Stimulated activated CD8-positive, alpha-beta memory T cell treated with anti-CD3 and anti-CD28 coated beads, Interleukin-15, amount 100 ng/mL, for 24 hours (primary cell): ENCODE measurements at places on chromosomes 13 and 19.

- DNase-seq, result no peak
Observed at GRCh38 chr19:1315470-1316166, 29.9 kb downstream of the EFNA2 start.

DNA sequence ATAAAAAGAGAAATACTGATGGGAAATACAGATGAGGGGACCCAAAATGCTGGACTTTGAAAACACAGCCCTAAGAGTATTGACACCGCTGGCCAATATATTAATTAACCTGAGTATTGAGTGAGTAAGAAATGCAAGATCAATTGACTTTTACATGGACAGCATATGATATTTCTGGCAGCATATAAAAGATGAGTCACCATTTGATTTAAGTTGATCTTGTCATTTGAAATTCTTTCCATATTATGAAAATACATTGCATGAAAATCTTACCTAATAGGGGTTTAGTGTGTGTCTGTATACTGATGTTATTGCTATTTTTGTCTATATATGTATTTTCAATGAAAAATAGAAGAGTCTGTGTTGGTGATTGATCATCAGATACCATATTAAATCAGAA lies 619.6 kb downstream of the KCTD12 start:
- no peak for DNase-seq

DNA sequence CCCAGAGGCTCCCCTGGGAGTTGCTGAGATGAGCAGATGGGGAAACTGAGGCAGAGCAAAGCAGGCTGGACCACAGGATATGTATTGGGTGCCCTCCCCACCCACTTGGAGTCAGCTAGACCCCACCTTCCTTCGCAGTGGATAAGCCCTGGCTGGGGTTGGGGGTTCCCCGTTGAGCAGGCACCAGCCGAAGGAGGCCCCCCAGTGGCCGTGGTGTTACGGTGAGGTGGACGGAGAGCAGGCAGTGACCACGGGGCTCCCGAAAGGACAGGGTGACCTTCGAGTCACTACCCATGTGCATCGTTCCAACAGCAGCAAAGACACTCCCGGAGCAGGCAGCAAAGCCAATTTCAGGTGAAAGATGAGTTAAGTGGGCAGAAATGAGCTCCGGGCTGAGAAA lies 62.4 kb upstream of the ADGRE5 start:
- DNase-seq, result no peak

DNA sequence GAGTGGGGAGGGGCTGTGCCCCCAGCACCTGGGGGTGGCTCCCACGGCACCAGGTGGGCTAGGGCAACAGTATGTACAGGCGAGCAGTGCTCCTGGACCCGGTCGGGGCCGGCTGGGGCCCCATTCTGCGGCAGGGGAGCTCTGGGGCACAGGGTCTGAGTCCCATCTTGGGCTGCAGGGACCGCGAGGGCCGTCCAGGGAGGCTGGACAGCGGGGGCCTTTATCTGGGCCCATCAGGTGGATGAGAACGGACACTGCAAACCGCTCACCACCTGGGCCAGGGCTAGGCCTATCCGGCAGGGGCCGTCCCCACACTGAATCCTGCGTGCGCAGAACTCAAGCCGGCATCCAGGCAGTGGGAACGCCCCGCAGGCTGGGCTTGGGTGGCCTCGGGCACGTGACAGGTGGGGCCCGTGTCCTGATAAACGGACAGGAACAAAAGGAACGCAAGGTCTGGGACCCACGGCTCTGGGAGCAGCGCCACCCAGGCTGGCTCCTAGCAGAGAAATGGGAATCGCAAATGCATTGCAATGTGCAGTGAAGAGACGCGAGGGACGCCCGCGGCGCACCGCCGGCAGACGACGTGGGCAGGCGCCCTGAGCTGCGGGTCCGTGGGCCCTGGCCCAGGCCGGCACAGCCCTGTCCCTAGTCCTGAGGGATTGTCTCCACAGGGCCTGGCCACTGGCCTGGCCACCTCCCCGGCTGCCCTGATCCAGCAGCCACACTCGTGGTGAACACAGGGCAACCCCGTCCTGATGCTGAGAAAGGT lies 29.7 kb downstream of the BTBD2 start:
- DNase-seq, result no peak

DNA sequence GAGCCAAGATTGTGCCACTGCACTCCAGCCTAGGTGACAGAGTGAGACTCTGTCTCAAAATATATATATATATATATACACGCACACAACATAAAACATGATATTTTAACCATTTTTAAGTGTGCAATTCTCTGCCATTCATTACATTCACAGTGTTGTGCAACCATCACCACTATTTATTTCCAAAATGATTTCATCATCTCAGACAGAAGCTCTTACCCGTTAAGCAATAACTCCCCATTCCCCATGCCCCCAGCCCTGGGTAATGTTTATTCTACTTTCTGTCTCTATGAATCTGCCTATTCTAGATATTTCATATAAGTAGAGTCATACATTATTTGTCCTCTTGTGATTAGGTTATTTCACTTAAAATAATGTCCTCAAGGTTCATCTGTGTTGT lies 20.3 kb downstream of the WDR88 start:
- no peak for DNase-seq

DNA sequence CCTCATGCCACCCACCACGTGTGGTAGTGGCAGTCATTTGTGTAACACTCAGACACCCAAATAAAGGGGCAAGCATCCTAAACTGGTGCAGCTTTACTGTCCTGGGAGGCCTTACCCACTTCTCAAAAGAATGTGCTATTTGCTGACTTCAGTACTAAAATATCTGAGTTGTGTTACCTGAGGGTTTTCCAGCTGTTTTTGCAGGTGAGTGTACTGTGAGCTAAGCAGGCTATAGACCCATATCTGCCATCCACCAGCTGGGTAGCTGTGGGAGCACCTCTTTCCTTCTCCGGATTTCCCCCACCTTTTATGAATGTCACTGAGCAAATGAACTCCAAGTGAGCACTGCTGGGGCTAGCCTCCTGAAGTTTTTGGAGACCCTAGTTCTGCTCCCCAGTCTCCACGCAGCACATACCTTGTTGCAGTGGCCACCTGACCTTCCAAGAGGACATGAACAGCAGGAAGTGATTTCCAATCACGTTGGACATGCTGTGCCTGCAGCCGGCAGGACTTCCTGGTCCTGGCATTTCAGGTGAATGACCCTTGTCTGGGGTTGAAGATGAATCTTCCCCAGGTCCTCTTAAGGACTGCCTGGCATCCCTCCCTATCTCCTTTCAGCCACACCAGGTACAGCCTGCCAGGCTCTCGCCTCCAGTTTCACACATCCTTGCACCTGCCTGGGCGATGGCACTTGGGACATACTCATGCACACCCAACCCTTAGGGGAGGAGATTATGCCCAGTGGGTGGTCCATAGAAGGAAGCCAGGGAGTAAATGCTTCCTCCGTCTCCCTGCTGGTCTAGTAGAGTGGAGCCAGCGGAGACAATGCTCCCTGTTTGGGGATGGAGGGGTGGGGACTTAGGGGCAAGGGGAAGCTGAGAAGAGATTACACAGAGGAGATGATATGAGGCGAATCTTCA lies 109.5 kb upstream of the SPATA13 start:
- no peak for DNase-seq

DNA sequence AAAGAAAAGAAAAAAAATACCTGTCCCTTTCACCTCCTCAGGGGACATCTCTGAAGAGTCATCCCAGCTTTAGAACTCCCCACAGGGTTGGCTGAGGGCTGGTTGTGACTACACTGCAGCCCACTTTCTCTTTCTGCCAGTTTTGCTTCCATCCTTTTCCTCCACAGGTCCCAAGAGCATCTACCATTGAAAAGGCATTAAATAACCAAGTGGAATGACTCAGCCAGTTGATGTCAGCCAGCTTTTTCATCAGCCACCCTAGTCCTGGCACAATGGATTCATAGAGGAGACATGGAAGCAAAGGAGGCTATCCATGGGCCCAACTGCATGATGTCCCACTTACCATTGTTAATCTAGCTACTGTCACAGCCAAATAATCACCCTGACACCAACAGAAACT lies 9.2 kb upstream of the RCBTB1 start:
- no peak for DNase-seq

DNA sequence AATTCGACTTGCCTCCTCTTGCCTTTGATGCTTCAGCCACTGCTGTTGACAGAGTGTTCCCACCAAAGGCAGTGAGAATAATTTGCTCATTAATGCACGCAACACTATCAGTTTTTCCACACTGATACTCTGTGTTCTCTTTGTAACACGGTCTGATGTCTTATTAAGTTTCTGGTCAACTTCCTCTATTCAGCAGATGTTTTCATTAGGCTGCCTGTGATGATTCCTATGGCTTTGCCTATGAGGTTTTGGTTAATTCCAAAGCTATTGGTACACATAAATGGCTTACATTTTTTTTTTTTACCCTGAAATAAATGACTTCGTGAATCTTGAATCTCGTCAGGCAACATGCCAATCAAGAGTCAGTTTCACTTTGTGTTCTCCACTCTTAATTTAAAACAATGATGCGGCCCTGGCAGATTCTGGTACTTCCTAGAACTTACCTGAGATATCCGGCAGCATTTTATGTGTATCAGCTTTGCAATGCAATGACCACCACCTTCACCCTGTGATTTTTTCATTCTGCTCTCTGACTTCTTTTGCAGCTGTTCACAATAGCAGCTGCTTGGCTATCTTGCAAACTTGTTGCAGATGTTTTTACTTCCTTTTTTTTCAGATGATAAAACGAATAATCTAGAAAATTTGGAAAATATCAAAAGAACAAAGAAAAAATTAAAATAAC lies 27.5 kb upstream of the KL start:
- no peak for DNase-seq

DNA sequence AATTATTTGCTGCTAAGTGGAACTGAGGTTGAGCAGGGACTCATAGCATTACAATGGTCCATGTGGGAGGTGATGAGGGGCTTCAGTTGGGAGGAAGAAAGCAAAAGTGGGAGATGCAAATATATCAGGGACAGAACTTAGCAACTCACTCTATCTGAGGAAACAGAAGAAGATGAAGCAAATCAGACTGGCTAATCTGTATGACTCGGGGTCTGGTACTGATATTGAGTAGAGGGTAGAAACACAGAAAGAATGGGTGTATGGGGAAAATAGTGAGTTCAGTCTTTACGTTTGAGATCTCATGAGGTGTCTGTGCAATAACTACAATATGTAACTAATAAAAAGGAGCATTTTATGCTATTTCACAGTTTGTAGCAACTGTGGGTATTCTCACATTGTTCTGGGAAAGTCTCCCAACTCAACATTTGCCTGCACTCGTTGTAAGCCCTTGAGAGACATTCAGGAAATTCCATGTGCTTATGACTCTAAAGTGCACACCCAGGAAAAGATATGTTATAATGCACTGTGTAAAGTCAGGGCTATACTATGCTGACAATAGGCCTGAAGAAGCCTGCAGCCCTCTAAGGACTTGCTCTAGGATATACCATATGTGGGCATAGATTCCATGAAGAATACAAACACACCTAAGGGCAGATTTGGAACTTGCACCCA lies 183.5 kb downstream of the SPRY2 start:
- DNase-seq, result no peak

DNA sequence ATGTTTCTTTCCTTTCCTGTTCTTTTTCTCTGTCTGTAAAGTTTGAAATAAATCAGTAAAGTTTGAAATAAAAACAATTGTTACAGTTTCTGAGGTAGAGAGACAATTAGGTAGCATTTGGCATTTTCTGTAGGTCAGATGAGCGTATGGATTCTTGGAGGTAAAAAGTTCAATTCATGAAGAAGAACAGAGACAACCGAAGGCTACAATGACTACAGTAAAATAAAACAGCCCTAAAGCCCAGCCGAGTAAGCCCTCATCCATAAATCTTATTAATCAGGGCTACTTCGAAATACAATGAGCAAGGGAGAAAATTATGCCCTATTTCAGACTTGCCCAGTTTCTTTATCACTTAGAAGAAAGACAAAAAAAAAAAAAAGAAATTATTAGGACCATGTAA lies 941.9 kb upstream of the SLC10A2 start:
- no peak for DNase-seq

DNA sequence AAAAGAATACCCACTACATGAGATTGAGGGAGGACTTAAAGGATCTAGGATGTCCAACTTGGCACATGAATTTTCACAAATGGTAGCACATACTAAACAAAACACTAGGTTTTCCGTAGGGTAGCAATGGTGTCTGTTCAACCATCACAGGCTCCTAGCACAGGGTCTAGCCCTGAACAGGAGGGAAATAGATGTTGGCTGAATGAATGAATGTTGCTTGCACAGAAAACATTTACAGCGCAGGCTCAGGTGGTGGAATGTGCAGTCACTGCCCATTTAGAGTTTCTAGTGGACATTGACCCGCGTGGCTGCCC lies 1.9 kb upstream of the MYCBP2 start:
- no peak for DNase-seq

DNA sequence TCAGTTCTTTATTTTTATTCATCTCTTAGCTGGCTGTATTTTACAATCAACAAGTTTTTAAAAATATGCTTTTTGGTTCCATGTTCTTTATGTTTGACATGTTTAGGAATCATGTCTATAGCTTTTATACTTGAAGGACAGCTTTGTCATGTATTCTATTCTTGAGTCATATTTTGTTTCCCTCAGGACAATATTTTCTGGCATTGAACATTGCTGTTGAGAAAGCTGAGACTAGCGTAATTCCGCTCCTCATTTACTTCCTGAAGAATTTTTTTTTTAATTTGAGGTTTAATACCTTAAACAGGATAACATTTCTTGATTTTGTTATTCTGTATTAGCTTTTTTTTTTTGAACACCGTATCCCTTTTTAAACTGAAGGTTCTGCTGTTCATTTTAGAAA lies 53.2 kb downstream of the RB1 start:
- DNase-seq, result no peak

- no peak for DNase-seq
Observed at GRCh38 chr13:110944121-110944967, 29.5 kb upstream of the ANKRD10 start.

DNA sequence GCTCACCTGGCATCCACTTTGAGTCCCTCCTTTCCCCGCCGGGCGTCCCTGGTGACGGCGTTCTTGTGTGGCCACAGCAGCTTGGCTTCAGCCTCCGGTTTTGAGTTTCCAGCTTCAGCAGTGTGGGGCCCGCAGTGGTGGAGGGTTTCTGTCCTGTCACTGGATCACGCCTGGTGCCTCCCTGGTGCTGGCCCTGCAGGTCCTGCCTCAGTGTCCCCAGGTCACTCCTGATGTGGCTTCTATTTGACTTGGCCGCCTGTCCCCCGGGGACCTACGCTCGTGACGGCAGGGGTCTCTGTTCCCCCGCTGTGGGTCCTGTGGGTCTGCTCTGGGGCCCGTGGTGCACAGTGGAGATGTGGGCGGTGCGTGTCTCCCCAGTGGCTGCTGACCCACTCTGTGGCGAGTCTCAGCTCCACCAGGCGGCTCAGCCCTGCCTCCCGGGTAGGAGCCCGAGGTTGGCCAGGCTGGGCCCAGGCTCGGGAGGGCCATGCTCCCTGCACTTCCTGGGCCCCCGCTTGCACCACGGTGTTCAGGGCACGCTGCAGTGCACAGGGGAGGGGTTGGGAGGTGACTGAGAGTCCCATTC lies 1.9 kb downstream of the ATP4B start:
- DNase-seq, result no peak
